Activated CD8-positive, alpha-beta memory T cell treated with anti-CD3 and anti-CD28 coated beads, Interleukin-2, amount 50 U/mL, for 48 hours (primary cell): ENCODE measurements at places on chromosomes 4 and X.

DNA sequence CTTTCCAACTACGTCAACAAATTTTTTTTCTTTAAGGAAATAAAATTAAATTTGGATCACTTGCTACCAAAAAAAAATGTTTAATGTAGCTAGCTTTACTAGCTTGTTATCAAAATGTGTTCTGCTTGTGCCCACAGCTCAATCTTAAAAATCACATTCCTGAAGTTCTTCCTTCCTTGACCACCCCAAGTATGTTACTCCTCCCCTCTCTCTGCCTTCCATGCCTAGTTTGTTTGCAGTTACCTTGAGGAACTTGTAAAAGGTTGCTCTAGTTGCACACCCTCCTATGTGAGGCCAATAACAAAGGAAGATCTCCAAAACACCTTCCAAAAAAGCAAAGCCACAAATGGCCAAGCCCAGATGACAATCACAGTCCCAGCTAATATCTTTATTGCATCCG lies 19.6 kb upstream of the TMEM184C start:
- no peak for DNase-seq

- DNase-seq = no peak
These were observed 1.4 kb upstream of the TEC start for GRCh38 chr4:48270951-48271473.

DNA sequence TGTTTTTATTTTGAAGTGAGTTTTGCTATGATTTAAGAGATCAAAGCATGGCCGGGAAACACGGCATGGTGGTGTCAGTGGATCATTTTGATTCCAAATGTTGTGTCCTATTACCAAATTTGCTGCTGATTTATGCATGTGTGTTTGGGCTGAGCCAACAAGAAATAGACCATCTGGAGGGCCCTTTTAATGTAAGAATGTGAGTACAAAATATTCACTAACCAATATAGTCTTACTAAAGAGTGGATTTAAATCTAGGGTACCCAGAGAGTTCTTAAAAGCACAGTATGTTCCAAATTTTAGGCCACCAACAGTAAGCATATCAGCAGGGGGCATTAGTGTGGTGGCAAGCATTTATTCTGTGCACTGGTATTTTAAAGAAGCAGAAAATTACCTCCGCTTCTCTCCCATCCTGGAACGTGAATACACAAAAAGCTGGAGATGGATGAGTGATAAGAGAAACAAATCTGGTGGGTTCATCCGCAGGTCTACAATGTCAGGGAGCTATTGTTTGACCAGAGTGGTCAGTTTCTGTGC lies 444.4 kb upstream of the IGFBP7 start:
- DNase-seq = no peak

- no peak for DNase-seq
These were observed 4.6 kb downstream of the PNMA5 start for GRCh38 chrX:152989292-152989658.

DNA sequence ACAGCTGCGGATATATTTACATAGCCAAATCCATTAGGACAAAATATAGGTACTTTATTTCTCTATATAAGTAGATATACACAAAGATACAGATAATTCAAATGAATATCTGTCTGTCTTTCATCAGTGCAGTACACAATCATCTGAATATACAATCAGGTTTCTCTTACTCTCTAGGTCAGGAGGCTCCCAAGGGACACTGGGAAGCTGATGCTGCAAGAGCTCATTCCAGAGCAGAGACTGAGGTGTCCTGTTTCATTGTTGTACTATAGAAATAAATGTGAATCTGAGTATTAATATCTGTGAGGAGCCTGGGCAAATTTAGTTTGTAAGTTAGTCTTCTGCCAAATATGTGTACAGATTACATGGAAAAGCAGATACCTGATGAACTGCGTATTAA lies 4.2 kb downstream of the TLL1 start:
- DNase-seq = no peak

DNA sequence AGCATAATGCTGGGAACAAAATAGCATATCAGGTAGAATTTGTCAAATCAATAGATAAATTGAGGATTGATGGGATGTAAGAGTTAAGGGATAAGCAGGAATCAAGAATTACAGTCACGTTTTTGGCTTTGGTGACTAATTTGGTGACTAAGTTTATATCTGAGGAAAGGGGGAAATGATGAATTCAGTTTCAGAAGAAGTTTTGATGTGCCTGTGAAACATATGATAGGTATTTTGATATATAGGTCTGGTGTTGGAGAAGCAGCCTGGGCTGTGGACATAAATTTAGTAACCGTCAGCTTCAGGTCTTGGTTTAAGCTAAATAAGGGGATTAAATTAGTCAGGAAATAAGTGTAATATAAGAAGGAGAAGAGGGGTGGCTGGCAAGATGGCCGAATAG lies 79.0 kb upstream of the EDA2R start:
- no peak for DNase-seq

DNA sequence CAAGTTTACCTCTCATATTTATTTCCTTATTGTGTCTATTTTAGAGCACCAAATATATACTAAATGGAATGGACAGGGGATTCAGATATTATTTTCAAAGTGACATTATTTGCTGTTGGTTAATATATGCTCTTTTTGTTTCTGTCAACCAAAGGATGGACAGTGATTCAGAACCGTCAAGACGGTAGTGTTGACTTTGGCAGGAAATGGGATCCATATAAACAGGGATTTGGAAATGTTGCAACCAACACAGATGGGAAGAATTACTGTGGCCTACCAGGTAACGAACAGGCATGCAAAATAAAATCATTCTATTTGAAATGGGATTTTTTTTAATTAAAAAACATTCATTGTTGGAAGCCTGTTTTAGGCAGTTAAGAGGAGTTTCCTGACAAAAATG lies 6.2 kb downstream of the FGB start:
- no peak for DNase-seq

DNA sequence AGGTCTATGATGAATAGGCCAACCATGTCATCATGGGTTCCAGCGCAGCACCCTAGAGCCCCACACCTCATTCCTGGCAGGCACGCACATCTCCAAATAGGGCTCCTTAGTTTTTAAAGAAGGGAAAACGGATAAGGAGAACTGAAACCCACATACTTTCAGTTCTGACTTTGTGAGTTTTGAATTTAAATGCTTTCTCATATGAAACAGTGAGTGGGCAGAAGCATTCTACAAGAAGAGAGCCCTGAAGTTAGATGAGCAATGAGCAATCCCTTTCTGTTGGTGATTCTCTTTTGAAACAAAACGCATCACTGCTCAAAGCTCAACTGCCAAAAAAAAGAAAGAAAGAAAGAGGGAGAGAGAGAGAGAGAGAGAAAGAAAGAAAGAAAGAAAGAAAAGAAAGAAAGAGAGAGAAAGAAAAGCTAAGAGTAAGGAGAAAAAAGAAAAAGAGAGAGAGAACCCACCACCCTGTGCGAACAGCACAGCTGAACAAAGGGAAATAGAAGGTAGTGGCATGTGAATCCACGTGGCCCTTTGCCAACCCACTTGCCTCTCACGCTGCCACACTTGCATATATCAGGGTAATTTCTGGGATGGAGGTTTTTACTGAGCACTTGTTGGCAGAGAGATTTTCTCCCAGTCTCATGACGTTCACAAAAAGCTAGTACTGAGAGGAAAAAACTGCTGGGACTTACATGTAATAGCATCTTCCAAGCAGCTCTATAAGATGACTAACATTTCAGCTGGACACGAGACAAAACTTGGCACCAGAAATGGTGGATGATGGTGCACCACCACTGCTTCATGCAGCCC lies 31.0 kb downstream of the TMSB4X start:
- DNase-seq = no peak

GRCh38 chrX:17380221-17380620 lies 5.2 kb downstream of the NHS start:
- DNase-seq = no peak

DNA sequence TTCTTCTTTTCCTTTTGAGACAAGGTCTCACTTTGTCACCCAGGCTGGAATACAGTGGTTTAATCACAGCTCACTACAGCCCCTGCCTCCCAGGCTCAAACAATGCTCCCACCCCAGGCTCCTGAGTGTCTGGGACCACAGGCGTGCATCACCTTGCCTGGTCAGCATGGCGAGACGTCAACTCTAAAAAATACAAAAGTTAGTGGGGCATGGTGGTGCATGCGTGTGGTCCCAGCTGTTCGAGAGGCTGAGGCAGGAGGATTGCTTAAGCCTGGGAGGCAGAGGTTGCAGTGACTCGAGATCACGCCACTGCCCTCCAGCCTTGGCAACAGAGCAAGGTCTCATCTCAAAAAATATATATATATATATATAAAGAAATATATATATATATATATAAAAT lies 242.4 kb downstream of the SHOX start:
- no peak for DNase-seq

GRCh38 chr4:151105454-151106032 lies 6.1 kb downstream of the RPS3A start:
- no peak for DNase-seq

DNA sequence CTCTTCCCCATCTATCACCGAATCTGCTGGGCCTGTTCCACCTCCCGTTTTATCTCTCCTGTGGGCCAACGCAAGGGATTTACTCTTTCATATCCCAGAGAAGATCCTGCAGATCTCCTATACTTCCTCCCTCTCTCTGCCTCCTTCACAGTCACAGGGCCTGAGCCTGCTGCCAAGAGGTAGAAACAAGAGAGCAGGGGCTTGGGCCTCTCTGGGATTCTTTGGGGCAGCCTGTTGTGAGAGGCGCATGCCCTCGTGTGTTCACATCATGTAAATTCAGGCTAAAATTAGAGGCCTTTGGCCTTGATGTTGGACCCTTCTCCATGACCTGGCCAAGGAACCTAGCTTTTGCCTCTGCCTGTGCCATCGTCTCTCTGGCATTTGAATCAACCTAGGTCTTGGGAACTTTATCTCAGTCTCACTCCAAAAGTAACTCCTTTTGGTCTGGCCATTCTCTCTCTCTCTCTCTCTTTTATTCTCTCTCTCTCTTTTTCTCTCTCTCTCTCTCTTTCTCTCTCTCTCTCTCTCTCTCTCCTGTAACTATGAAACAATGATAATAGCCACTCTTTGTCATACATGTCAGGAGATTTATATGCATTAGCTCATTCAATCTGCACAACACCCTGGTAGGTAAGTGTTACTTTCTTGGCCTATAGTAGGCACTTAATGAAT lies 20.0 kb upstream of the EFNB1 start:
- DNase-seq = no peak

DNA sequence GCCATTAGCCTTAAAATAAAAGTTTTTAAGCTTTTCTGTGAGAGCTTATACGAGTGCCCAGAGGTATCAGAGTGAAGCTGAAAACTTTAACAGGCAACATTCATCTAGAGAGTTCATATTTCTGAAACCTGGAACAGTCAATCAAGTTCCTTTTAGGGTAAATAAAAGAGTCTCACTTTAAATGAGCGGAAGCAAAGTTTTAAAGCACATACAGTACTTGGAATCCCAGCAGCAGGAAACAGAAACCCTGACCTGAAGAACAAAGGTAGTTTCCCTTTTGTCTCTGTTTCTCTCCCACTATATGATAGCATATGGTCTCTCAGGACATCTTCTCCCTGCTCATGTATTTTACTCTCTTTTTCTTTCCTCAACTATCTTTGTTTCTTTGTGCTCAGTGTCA lies 153.0 kb downstream of the ASB9 start:
- no peak for DNase-seq

DNA sequence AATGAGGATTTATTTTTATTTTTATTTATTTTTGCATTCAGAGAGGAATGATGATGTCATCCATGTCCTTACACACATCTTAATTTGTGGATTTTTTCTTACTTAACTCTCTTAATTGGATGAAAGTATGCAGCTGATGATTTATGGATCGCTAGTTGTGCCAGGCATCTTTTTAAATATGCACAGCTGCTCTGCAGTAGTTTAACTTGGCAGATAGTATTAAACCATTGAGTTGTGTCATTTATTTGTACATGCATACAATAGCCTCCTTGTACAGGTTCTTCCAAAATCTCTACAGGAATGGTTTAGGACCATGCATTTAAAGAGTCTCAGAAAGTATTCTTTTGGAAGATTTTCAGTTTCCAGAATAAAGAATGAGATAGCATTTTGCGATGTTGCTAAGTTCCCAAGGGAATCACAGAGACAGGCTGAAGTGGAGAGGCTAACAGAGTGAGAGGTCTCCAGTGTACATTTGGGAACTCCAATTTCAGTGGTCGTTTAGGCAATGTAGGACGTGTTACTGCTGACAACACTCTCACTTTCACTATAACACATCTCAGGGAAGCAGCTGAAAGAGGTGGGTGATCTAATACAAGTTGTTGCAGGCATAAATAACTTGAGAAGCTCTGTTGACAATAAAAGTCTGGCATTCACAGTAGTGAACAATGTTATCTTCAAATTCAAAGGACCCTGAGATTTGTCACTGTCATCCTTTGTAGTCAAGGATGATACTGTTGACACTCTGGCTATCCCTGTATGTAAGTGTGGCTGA lies 49.9 kb upstream of the SCRG1 start:
- DNase-seq = no peak

GRCh38 chrX:24676403-24677024 lies 17.2 kb upstream of the POLA1 start:
- no peak for DNase-seq

DNA sequence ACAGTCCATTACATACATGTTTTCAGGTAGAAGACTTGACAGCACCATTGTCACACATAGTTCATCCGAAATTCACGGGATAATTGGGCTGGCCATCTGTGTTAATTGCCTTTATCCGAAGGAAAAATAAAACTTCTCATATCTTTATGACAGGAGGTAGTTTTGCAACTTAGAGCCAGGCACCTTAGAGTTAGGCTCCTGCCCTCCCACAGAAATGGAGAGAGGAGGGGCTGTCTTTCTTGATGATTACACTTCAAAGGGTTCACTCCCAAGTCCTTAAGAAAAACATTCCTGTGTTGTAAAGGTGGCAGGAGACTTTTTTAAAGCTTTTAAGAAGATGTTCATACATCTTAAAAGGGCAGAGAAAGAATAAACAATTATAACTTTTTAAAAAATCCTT lies 10.5 kb upstream of the SCARB2 start:
- DNase-seq = no peak

GRCh38 chrX:48540028-48540375 lies 488 bp downstream of the TBC1D25 start:
- no peak for DNase-seq

DNA sequence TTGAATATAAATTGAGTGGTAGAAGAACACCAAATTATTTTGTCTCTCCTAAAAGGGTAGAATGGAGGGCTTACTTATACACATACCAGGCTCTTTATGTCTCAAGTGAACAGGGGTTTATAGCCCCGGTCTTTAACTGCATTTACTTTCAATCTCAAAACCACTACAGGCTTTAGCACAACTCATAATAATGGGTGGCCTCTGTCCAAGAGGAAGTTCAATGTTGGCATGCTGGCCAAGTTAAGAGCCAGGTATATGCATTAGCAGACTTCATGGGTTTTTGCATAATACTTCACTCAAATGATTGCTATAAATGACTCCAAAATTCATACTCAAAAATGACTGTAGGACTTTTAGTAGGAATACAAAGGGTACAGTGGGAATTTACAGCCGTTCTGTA lies 118.5 kb upstream of the OTUD4 start:
- DNase-seq = no peak

GRCh38 chr4:2936773-2937145 lies 26.4 kb downstream of the NOP14 start:
- peak; percentile 83 for DNase-seq

DNA sequence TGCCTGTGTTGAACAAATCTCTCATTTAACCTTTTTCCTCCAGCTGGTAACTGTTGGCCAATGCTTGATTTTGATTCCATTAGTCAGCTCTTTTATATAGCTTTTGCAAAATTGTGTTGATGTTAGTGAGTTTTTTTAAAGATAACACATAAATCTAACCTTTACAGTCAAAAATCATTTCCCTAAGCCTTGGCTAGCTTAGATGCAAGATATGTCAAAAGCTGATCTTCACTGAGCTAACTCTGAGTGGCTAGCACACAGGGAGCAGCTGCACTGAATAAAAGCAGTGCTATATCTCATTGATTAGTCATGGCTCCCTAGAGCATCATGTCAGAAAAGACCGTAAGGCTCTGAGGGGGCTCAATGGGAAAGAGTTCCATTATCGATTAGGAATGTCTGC lies 78.7 kb downstream of the PPARGC1A start:
- no peak for DNase-seq
